Left renal pelvis (tissue), 4 donors: ENCODE measurements at places on chromosomes 5 and 9. TPM values are rescaled to one million over a fixed set of nuclear protein-coding genes. Genes with fewer than 3 reads are reported as not detected.

DNA sequence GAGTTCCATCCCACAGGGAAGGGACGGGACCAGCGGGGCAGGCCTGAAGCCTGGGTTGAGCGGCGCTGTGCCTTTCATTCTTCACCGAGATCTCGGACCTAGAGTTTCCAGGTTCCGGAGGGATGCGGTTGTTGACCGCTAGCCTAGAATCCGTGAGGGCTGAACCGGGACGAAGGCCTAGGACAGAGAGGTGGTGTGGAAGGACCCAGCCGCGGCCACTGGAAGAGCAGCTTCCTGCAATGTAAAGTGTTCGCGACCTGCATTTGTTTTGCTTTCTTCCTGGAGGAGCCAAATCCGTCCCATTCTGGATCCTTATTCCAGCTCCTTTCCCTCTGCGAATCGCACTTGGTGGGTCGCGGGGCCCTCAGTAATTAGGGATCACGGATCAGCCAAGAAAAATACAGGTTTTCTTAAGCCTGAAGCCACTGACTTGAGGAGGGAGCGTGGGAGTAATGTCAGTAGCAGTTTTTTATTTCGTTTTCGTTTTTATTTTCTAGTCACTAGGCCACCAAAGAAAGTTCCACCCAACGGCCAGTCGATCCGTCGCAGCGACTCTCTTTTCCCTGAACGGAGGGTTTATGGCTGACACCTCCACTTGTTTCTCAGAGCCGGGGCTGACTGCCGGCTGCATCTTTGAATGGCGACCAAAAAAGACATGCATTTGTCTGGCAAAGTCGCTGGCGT lies 48.6 kb downstream of the ANXA2R start:
- DNase-seq = no peak

DNA sequence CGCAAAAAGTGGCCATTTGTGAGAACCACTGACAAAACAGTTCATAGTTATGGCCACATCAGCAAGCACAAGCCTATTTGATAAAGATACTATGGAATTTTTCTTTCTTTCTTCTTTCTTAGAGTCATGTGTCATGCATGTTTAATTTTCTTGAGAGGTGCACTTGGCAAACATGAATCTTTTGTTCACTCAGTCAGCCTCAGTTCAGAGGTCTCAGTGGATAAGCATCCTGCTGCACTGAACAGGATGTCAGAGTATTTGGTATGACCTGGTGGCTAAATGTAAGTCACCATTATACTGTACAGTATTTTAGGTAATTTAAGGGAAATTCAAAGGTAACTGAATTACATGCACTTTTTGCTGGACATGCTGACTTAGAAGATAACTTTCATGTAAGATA lies 5.4 kb downstream of the NNT start:
- DNase-seq = no peak

DNA sequence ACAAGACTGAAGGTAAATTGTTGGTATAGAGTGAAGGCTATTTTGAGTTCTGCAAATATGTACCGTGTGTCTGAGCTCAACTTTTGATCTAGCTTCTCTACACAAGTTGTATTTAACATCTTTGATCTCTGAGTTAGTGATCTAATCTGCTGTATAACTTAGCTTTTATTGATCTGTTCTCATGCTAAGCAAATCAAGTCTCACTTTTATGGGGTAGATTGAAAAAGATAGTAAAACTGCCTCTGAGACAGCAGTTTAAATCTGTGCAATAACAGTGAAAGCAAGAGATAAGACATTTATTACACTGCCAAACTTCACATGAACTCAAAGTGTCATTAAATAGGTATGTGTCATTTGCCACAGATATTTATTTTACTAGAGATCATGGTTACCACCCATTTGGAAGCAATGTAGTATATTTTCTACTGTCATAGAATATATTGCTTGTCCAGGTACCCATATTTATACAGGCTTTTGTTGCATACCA lies 477.3 kb downstream of the ISL1 start:
- no peak for DNase-seq

DNA sequence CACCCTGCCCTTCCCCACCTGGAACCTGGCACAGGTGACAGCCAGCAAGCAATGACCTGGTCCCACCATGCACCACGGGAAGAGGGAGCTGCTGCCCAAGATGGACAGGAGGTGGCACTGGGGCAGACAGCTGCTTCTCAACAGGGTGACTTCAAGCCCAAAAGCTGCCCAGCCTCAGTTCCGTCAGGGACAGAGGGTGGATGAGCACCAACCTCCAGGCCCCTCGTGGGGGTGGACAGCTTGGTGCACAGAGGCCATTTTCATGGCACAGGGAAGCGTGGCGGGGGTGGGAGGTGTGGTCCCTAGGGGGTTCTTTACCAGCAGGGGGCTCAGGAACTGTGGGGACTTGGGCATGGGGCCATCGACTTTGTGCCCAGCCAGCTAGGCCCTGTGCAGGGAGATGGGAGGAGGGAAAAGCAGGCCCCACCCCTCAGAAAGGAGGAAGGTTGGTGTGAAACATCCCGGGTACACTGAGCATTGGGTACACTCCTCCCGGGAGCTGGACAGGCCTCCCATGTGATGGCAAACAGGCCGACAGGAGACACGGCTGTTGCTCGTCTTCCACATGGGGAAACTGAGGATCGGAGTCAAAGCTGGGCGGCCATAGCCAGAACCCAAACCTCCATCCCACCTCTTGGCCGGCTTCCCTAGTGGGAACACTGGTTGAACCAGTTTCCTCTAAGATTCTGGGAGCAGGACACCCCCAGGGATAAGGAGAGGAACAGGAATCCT lies 1.9 kb downstream of the CEL start:
- DNase-seq = no peak

GPR150 gene
- polyA plus RNA-seq = not detected
